Activated T-helper 17 cell treated with anti-CD3 and anti-CD28 coated beads, Interleukin-2, amount 50 U/mL, for 72 hours (primary cell): ENCODE measurements at places on chromosomes 12 and 14. TPM values are rescaled to one million over a fixed set of nuclear protein-coding genes. Genes with fewer than 3 reads are reported as not detected.

The CLEC1B gene
- not detected for total RNA-seq

GRCh38 chr12:120121766-120122293, 5.3 kb upstream of the RAB35 start:
- ATAC-seq = peak; percentile 67
- peak overlapping the region; percentile 75 for H3K4me3 ChIP-seq
- no peaks in the 10 kb centered on the region for H3K27me3 ChIP-seq

- H3K27ac ChIP-seq = no peak overlapping the region
- ATAC-seq = no peak
- H3K4me3 ChIP-seq = no peak overlapping the region
- H3K4me1 ChIP-seq = no peaks in the 10 kb centered on the region
- no peaks in the 10 kb centered on the region for H3K27me3 ChIP-seq
Measured at GRCh38 chr14:50354527-50354926, 42.2 kb downstream of the CDKL1 start.

DNA sequence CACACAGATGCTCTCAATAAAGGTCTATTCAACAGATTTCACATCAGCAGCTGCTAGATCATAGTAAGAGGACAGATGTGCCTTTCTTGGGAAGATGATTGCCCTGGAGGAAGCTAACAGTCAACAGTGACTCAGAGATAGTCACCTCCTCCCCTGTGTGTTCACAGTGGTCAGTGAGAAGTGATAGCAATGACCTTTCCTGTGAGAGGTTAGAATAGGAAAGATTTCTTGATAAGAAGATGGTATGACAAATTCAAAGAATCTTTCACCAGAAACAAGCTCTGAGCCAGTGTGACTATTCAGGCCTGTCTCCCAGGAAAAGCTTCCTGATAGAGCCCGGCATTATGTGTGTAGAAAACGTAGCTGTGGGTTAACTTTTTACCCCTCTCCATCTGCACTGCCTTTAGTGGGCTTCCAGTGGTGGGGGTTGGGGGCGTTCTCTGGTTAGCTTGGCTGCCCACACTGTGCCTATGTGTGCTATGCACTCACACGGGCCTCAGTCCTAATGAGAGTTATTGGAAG, 66.4 kb upstream of the ARHGAP5 start:
- peaks cover 10% of the 10 kb centered on the region for H3K4me1 ChIP-seq
- peak; percentile 51 for ATAC-seq
- no peak overlapping the region for H3K27ac ChIP-seq
- no peaks in the 10 kb centered on the region for H3K36me3 ChIP-seq
- no peaks in the 10 kb centered on the region for H3K27me3 ChIP-seq

- H3K27ac ChIP-seq = no peak overlapping the region
- peaks cover 25% of the 10 kb centered on the region for H3K27me3 ChIP-seq
- H3K4me3 ChIP-seq = no peak overlapping the region
- no peaks in the 10 kb centered on the region for H3K36me3 ChIP-seq
- no peak for ATAC-seq
- no peaks in the 10 kb centered on the region for H3K4me1 ChIP-seq
Measured at GRCh38 chr14:100592972-100593371, 5.8 kb upstream of the BEGAIN start.

DNA sequence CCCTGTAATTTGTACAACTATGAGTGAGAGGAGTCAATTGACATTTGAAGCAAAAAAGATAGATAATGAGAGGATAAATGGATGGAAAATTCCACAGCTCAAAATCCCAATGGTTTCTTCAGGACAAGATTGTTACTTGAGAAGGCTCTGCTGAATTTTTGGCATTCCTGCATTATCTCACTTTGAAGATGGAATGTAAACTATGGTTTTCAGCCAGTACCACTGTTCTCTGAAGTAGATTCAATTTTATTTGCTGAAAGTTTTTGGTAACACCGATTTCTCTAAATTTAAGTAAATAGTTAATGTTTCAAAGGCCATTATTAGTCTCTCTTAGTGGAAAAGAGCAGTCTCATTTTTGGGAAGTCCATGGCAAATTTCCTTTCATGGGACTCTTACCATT, 121.9 kb upstream of the SLC38A2 start:
- H3K4me3 ChIP-seq = no peak overlapping the region
- H3K27ac ChIP-seq = no peak overlapping the region
- no peaks in the 10 kb centered on the region for H3K36me3 ChIP-seq
- no peaks in the 10 kb centered on the region for H3K27me3 ChIP-seq
- no peaks in the 10 kb centered on the region for H3K4me1 ChIP-seq

DNA sequence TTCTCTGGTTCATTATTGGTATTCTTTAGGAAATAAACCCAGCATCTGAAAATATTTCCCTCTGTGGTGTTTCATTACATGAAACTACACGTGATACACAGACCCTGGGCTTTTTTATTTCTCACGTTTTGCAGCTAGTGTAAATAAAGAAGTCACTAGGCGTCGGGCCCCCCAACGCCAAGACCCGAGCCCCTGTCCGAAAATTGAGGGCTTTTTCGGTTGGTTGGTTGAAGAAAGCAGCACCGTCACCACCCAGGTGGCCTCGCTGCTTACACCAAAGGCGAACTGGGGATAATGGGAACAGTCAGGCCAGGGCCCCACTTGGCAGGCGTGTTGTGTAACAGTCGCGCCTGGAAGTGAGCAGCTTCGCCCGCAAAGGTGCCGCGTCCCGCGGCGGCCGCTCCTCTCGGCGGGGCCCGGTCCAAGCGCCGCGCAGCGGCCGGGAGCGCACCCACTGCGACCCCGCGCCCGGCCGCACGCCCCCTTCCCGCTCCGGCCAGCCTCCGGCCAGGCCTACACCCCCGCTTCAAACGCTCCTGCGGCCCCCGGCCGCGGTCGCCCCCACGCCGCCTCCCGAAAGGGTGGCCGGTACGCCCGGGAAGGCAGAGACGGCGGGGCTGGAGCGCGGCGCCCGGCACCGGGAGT, 1.2 kb downstream of the DUSP16 start:
- H3K27ac ChIP-seq = peak overlapping the region; percentile 88
- H3K4me1 ChIP-seq = peaks cover 23% of the 10 kb centered on the region
- ATAC-seq = peak; percentile 16
- H3K4me3 ChIP-seq = peak overlapping the region; percentile 90
- H3K27me3 ChIP-seq = no peaks in the 10 kb centered on the region

GRCh38 chr14:39267608-39268005, 33.9 kb downstream of the MIA2 start:
- H3K27me3 ChIP-seq = no peaks in the 10 kb centered on the region
- ATAC-seq = peak; percentile 9
- H3K27ac ChIP-seq = peak overlapping the region; percentile 55

DNA sequence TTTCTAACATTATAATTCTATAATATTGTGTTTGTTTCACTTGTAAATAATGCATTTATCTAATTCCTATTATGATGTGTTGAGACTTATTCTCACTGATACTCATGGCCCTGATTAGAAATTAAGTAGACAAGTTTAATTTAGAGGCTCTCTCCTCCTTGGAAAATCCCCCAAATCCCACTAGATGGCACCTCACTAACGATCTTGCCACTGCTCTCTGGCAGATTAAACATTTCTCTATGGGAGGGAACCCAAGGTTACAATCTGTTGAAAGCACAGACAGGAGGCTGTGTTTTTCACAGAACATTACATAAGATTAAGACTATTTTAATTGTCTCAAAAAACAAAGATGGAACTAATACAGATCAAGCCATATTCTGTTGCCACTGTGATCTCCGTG, 318.7 kb downstream of the LRFN5 start:
- no peak overlapping the region for H3K27ac ChIP-seq
- ATAC-seq = no peak
- no peaks in the 10 kb centered on the region for H3K36me3 ChIP-seq
- no peaks in the 10 kb centered on the region for H3K27me3 ChIP-seq
- no peak overlapping the region for H3K4me3 ChIP-seq
- no peaks in the 10 kb centered on the region for H3K4me1 ChIP-seq

- H3K36me3 ChIP-seq = no peaks in the 10 kb centered on the region
- H3K27me3 ChIP-seq = peaks cover 15% of the 10 kb centered on the region
- H3K27ac ChIP-seq = no peak overlapping the region
- H3K4me1 ChIP-seq = no peaks in the 10 kb centered on the region
- no peak for ATAC-seq
- H3K4me3 ChIP-seq = no peak overlapping the region
Measured at GRCh38 chr12:46774322-46774633, 51.5 kb downstream of the SLC38A4 start.
